Renal cortical epithelial cell (primary cell): ENCODE measurements at places on chromosomes 2 and 18.

- no peak for DNase-seq
Measured at GRCh38 chr18:25743646-25744151, 346.7 kb downstream of the SS18 start.

DNA sequence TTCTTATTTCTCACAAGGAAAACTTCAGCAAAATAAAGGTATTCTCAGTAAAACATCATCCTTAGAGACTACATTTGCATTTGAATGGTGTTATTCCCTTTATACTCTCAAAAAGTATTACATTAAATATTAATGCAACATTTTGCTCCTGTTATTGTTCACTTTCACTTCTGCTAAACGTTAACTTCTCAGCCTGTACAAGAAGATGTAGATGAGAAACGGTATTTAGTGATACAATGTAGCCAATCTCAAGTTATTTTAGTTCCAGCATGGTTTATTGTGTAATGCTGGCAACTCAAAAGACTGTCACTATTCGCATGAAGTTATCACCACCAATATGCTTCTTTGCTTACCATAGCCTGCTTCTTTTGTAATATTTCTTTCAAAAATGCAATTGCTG, 514.1 kb downstream of the CPS1 start:
- DNase-seq, result no peak

DNA sequence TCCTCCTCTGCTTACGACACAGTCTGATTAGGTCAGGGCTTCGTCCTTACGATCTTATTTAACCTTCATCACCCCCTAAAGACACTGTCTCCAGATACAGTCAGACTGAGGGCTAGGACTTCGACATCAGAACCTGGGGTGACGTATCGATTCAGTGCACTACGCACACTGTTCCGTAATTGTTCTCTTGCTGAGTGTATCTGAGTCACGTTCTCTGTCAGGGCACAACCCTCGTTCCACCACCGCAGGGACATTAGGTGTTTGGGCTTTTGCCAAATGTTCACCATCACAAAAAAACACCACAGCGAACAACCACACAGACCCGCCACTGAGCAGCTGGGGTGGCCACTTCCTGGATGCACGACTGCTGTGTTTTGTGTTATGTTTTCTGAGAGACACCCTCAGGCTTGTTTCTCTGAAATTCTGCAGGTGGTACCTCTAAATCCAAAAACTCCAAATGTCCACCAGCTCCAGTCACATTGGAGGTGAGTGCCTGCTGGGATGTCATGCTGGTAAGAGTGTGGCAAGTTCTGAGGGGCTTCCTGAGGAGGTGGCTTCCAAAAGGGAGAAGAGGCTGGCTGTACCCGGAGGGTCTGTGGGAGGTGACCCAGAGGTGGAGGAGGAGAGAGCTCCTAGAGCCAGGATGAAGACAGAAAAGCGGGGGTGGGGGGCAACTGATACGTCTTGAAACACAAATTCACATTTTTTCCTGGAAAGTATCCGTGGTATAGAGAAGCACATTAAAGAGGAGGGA, 66.6 kb downstream of the ADNP2 start:
- no peak for DNase-seq

DNA sequence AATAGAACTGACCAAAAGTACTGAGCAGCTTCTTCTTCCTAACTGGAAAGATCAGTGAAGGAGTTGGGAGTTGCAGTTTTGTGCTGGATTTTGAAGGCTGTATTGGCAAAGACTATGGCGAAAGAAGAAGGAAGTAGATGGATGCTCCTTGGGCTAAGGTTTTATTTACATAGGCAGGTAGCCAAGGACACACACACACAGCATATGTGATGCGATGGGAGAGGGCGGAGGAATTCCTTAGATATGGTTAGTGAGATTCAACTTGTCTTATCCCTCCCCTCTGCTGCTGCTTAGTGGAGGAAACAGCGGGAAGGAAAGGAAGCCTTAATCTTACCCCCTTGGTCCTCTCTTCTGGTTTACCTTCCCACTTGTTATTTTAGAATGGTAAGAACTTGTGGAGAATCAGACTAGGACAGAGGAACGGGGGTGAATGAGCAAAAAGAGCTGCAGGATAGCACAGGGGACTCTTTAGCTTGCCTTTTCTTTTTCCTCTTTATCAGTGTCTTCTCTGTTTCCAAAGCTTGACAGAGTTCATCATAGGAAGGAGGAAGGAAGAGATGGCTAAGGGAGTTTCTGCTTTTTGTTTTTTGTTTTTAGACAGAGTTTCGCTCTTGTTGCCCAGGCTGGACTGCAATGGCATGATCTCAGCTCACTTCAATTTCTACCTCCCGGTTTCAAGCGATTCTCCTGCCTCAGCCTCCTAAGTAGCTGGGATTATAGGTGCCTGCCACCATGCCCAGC, 87.9 kb downstream of the OSBPL6 start:
- no peak for DNase-seq

DNA sequence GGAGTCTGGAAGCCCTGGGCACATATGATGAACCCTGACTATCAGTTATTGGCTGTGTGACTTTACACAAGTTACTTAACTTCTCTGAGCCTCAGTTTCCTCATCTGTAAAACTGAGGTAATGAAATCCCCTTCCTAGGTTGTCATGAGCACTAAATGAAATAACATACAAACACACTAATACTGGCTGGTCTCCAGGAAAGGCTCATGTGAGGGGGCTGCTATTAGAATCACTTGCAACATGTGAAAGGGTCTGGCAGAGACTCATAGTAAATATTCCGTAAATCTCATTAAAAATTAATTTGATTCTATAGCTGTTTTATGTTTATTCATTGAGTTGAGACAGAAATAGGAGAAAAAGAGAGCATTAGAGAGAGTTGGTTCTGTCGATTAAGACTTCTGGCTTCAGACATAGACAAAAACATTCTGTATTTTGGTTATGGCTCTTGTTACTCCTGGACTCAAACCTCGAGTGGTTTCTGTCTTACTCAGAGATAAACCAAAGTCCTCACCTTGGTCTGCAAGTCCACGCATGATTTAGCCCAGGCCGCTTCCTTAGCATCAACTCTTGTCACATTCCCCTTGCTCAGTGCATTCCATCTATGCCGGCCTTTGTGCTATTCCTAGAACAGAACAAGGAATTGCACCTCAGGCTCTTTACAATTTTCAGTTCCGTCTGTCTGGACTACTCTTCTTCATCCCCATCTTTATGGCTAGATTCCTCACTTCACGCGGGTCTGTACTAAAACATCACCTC, 139.1 kb downstream of the NXPH2 start:
- peak; percentile 59 for DNase-seq

GRCh38 chr2:17059458-17059857, 393.8 kb upstream of the CYRIA start:
- DNase-seq, result no peak

- no peak for DNase-seq
Measured at GRCh38 chr2:23828986-23829385, 97.9 kb downstream of the ATAD2B start.
